ENCODE measurements at places on chromosomes 1 and 21.

DNA sequence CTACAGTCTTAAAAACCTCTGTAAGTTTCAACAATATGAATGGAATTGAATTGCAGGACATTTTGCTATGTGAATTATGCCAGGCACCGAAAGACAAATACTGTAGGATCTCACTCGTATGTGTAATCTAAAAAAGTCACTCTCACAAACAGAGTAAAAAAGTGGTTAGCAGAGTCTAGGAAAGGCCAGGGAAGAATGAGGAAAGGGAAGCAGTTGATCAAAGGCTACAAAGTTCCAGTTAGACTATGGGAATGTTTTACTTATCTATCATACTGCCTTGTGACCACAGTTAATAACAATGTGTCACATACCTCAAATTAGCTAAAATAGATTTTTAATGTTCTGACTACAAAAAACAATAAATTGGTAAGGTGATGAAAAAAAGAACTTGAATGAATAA lies 565.4 kb upstream of the BRINP3 start:
- no peak for DNase-seq

DNA sequence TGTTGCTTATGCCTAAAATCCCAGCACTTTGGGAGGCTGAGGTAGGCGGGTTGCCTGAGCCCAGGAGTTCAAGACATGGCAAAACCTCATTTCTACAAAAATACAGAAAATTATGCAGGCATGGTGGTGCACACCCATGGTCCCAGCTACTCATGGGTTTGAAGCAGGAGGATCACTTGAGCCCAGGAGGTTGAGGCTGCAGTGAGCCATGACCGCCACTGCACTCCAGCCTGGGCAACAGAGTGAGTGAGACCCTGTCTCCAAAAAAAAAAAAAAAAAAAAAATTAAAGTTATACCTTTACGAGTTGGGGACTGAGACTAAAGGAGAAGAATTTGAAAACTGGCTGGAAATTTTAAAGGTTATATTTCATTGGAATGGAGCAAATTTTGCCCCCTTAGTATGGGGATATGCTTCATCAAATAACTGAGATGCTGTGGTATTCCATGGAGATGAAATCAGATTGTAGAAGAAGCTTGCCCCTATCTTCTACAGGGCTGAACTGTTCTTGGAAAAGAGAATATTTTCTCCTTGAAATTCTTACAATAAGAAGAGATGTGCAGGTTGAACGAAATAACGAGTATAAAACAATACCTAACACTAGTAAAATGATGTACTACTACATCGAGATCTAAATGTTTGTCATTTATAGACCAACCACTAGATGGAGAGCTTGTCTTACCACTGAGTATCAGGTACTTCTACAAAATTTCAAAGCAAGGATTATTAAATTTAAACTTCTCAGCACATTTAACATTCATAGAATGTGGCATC lies 34.9 kb upstream of the SCYL3 start:
- peak; percentile 52 for DNase-seq

DNA sequence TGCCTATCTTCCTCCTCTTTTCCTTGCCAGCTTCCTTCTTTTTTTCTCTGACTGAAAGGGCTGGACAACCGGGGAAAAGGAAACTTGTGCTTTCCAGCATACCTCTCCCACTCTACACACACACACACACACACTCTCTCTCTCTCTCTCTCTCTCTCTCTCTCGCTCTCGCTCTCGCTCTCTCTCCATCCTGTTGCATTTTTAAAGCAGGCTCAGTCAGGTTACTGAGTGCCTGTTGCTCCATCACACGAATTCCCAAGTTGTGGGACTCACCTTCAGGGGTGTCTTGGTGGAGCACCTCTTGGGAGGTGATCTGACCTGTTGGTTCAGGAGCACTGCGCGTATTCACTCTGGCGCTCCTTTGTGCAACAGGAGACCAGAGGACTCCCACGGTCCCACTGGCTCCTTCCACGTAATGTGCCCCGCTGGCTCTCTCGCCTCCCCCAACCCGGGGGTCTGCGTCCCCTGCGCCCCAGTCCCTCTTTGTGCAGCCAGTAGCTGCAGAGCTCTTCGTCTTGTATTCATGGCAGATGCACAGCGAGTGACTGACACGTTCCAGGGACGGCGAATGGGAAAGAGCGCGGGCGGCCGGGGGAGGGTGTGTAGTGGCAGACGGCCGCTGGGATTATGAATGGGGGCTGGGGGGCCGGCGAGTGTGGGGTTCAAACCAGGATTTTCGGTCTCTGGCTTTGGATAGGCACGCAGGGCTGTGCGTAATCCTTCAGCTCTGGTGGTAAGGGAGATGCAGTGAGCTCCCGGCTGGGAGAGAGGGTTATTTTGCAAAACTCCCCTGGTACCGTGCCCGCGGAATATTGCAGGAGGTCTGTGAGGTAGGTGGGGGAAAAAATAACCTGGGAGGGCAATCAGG lies 660 bp upstream of the PDE4B start:
- DNase-seq = no peak

DNA sequence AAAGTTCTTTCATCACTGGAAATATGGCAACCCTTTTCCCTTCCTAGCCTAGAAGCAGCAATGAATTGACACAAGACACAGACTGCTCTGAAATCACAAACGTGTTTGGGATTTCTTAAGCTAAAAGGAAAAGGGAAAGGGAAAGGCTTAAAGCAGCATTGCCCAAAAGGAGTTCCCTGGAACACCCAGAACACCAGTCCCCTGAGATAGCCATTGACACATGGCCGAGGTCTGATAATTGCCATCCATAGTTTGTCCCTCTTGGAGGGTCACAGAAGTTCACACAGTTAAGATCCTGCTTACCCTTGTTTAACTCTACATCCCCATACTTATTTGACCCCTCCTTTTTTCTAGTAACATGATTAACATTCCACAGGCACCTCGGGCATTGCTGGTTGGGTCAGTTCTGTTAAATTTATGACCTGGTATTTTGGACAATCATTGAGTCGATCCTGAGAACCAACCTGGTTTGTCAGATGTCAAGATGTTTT lies 72.9 kb downstream of the ZNF281 start:
- no peak for DNase-seq

DNA sequence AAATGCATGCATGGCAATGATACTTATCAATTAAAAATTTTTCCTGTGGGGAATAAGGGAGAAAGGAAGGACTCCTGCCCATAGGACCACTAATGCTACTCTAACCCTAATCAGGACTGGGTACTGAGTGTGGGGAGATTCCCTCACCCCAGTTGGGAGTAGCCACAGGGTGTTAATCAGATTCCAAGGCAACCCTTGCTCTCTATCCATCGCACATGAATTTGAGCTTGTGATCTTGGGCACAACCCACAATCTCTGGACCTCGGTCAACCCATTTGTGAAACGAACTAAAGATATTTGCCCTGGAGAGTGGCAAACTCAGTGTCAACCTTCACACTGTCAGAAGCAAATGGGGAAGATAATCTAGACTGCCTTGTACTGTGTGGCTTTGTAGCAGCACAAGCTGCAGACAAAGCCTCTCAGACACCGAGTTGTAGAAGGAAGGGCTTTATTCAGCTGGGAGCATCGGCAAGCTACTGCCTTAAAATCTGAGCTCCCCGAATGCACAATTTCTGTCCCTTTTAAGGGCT lies 69.5 kb downstream of the SERINC2 start:
- no peak for DNase-seq

GRCh38 chr1:231460614-231461013 lies 38.5 kb upstream of the EGLN1 start:
- DNase-seq = peak; percentile 74

GRCh38 chr21:28944296-28944695 lies 48.4 kb downstream of the LTN1 start:
- peak; percentile 29 for DNase-seq

DNA sequence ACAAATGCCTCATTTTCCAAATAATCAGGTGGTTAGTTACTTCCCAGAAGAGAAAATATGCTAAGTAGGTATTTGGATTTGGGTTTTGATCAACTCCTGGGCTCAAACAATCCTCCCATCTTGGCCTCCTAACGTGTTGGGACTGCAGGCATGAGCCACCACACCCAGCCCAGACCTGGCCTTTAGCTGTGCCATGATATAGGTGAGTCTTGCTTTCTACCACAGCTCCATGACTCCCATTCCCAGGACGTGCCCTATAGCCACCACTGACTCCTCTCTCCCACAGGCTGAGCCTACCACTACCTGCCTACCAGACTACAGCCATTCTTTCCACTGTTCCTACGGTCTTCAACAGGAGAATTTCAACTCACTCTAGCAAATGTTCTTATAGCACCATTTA lies 1.8 kb upstream of the SLC1A7 start:
- DNase-seq = no peak

DNA sequence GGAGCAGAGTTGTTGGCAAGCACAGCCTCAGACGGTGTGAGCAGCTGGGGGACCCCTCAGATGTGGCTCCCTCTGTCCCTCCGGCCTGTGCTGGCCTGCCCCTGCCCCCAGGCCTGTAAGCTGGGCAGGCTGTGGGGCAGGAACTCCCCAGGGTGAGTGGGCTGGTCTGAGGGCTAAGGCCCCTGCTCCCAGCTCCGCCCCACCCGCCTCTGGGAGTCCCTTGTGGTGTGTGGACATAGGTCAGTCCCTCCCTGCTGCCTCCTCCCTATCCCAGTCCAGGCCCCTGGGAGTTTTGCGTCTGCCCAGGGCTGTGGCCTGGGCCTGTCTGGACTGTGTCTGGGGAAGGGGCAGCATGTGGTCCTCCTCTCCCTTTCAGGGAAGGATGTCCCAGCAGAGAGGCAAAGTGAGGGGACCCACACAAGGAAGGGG lies 3.6 kb upstream of the VWA1 start:
- no peak for DNase-seq

DNA sequence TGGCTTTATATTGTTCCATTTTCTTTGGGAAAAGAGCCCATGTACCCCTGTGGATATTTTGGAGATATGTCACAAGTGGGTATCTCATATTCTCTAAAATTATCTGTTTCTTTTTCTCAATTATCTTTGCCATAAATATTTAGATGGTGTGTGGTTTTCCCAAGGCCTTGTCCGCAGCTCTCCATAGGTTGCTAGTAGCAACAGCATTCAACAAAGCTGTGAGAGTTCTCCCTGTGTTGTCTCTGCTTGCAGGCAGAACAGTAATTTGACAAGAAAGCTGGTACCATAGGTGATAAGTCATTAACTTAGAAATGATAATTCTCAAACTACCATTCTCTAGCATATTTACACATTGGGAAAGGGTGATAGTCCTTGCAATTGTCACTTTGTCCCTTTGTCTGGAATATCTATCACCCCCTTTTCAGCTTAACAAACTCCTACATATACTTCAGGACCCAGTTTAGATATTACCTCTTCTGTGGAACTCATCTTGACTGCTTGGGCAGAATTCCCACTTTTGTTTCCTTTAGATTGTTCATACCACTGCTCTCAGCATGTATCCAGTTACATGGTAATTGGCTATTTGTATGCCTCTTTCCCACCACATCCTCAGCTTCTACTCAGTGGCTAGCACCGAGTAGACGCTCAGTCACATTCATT lies 8.9 kb downstream of the CD101 start:
- no peak for DNase-seq

DNA sequence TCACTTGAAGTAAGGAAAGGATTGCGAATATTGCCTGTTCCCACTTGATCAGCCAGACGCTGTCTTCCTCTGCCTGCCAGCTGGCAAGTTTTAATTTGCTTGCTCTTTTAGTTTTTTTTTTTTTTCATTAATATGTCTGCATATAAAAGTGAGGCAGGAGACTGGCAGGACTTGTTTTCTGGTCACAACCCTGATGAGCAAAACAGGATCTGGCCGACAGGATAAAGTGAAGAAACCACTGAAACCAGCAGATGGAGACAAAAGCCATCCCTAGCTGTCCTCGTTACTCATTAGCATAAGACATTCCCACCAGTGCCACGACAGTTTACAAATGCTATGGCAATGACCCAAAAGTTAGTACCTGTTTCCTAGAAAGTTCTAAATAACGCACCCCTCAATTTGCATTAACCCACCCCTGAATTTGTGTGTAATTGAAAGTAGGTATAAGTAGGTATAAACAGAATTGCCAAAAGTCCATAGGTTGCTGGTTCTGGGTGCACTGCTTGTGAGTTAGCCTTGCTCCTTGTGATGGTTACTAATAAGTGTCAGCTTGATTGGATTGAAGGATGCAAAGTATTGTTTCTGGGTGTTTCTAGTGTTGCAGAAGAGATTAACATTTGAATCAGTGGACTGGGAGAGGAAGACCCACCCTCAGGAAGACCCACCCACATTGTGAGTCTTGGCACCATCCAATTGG lies 60.8 kb downstream of the ZNF684 start:
- DNase-seq = peak; percentile 35

DNA sequence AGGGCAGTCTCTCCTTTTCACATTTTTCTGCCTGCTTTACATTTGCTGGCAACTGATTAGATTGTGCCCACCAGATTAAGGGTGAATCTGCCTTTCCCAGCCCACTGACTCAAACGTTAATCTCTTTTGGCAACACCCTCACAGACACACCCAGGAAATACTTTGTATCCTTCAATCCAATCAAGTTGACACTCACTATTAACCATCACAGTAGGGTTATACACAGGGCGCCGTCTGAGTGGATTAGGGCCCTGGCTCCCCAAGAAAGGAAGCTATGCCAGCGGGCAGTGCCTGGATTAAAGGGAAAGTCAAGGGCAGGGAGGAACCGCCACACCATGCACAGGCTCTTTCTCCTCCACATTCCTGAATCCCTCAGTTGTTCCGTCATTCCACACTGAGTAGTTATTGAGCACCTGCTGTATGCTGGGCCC lies 56.2 kb downstream of the EVA1C start:
- DNase-seq = no peak

DNA sequence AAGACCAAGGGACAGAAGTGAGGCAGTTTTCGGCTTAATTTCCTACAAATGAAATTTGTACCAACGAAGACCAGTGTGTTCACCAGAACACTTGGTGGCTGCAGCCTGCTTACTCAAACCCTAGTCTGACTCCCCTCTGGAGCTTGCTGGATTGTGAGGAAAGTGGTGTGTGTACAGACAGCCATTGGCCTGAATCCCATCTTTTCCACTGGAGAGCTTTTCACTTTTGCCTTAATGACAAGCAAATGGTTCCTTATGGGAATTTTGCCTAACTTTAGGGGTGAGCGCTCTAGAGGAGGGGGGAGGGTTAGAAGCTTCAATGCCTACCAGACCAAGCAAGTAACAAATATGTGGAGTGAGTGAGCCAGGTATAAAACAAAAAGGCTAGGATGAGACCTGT lies 17.3 kb downstream of the METTL13 start:
- DNase-seq = no peak

GRCh38 chr1:32474954-32475353 lies 10.1 kb downstream of the ZBTB8B start:
- DNase-seq = no peak
